ENCODE measurements at places on chromosomes 3 and 15. TPM values are rescaled to one million over a fixed set of nuclear protein-coding genes. Genes with fewer than 3 reads are reported as not detected.
A peak's percentile ranks its signal among the peaks of the same experiment; 100 is the strongest.

DNA sequence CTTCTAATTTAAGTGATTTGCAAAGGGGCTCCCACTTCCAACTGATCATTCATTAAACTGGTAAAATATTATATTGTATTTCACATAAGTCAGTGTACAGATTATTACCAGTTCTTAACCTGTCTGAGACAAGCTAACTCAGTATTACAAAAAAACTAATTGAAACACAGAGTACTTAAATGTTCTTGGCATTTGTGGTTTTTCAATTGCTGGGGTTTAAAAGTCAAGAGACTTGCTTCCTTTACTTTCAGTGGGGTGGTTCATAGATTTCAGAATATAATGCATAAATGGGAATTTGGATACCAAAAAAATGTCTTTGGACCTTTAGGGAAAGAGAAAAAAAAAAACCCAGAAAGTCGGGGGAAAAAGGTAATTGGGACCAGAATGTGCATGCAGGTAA, 85.0 kb downstream of the ATP10A start:
- no peak for DNase-seq

- no peak for DNase-seq
These were observed 16.0 kb upstream of the ACOX2 start for GRCh38 chr3:58553003-58553402.

DNA sequence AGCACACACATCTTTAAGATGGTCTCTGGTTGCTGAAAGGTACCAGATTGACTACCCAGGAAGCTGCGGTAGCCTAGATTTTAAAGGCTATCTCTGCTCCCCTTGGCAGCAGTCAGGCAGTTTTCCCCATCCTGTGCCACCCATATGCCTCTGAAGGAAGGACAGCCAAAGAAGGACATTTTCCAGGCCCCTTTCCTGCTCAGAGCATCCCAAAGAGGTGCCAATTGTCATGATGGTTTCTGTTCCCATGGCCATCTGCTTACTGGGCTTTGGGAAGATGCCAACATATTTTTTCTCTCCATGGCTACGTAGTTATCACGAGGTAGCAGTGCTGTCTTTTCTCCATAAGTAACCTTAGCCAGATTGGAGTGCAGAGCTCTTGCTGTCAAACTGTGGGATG, 39.7 kb downstream of the UNC13C start:
- DNase-seq: no peak

- DNase-seq: peak; percentile 75
These were observed 16.7 kb downstream of the PDIA5 start for GRCh38 chr3:123083383-123084124.

SCG3 gene
- 0.37 TPM for total RNA-seq

DNA sequence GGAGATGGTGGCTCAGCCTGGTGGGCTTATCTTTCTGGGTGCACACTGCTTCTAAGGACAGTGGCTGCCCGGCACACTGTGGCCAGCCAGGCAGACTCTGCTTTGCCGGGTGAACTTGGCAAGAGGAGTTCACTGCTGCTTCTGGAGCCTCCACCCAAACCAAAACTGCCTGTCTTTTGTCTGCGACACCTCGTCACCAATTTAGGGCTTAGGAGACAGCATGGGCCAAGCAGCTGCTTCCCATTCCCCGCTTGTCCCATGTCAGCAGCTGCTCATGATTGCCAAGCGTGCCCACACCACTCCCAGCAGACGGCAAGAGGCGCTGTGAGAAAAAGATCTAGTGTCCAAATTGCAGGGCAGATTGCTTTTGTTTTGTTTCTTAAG, 57.3 kb downstream of the LSM3 start:
- DNase-seq: no peak

DNA sequence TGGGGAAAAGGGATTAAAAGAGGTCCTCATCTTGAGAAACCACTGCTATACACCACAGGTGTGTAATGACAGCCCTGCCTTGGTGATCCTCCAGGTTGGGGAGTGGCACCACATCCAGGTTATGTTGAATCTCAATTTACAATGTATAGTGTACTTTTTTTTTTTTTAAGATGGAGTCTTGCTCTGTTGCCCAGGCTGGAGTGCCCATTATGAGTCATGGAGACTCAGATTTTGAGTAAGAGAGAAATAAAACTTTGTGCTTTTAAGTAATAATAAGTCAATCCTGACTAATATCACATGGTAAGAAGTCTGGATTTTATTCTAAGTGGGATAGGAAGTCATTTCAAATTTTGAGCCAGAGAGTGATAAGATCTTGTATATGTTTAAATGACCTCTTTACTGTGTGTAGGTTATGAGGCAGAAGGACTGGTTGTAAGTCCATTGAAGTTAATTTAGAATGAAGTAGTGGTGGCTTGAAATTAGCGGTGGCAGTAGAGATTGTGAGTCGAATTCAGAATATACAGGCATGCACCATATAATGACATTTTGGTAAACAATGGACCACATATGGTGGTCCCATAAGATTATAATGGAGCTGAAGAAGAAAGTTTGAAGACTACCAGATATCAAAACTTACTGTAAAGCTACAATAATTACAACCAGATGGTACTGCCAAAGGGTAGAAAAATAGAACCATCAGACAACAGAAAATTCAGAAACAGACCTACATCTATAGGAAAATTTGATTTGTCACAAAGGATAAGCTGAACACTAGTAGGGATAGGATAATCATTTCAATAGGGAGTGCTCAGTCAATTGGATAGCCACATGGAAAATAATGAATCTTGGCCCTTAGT, 20.7 kb downstream of the POPDC2 start:
- no peak for DNase-seq

GRCh38 chr3:81808900-81809299, 47.5 kb upstream of the GBE1 start:
- no peak for DNase-seq

C3orf22 gene
- not detected for total RNA-seq

ZBED2 gene
- total RNA-seq: not detected

DNA sequence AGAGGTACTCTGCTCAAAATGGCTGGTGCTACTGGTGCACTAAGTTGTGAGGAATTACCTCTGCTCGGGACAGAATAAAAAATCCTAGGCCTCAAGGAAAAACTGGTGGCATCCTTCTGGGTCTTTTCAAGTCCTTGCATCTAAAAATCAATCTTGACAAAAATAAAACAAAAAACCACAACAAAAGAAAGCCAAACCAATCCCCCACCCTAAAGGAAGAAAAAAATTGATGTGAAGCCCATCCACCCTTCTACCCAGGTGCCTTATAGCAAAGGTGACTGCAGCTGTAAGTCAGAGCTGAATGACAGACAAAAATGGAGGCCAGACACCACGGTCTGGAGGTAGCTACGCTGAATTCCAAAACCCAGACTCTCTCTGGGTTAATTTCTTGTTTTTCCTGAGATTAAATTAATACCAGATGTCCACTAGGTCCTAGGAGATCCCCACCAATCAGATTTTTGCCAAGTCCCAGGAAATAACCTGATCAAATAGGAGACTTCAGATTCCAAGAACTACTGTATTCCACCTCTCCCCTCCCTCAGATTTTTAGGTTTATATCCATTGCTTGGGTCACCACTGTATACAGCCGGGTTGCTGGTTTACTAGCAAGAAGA, 33.5 kb downstream of the ABCC5 start:
- no peak for DNase-seq

DNA sequence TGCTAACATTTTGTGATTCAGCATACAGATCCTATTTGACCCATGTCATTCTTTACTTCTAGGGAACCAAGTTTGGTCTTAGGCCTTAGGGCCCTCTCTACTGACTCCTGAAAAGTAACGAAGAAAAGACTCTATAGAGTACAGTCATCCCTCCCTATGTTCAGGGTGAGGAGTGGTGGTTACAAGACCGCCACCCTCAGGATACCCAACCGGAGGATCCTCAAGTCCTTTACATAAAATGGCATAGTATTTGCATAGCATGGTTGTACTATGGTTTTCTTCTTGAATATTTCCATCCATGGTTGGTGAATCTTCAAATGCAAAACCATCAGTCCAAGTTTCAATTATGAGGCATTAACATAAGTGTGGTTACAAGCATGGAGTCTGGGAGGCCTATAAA, 327.6 kb downstream of the FGF12 start:
- no peak for DNase-seq

C2CD4A gene
- not detected for total RNA-seq

- no peak for DNase-seq
These were observed 95.7 kb downstream of the SUCNR1 start for GRCh38 chr3:151969026-151969642.

- no peak for DNase-seq
These were observed 60.4 kb upstream of the POU1F1 start for GRCh38 chr3:87336761-87337160.
